ENCODE measurements at places on chromosomes 5 and 9. TPM values are rescaled to one million over a fixed set of nuclear protein-coding genes. Genes with fewer than 3 reads are reported as not detected.

DNA sequence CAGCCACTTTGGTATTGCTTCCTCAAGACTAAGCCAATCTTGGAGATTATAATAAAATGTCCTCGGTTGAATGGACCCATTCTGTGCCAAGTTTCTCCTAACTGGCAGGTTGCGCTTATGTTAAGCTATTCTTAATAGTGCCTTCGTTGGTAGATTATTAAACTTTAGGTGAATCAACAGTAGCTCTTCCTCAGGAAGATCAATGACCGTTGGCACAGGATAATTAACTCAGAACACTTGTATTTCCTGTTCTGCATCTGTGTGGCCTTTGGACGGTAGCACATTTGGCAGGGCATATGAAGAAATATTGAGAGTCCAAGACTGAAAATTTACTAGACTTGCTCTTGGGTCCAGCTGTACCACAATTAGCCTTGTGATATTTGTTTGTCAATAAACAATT, 402.9 kb downstream of the MLLT3 start:
- DNase-seq: peak; percentile 74

The BHMT2 gene
- 3.8 TPM for total RNA-seq

GRCh38 chr5:638501-639252, 26.5 kb downstream of the CEP72 start:
- DNase-seq: no peak

- DNase-seq: no peak
These were observed 213.6 kb downstream of the PAX5 start for GRCh38 chr9:36820392-36820861.

GRCh38 chr5:56302027-56302426, 68.9 kb upstream of the ANKRD55 start:
- no peak for DNase-seq

DNA sequence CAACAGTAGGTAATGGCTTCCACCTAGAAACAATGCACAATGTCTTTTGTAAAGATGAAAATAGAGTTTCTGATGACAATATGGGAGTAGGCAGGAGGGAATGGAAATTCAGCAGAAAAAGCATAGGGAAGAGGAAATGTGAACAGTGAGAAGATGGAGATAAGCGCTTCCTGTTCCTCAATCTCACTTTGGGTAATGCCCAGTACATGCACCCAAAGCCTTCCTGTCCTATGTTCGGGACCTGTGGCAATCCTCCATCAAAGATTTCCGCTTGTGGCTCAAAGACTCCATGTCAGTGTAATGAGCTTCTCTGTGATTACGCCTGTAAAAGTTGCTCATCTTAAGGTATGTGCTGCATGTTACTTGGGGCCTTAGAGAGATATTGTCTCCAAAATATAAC, 2.7 kb downstream of the UGT3A1 start:
- no peak for DNase-seq

DNA sequence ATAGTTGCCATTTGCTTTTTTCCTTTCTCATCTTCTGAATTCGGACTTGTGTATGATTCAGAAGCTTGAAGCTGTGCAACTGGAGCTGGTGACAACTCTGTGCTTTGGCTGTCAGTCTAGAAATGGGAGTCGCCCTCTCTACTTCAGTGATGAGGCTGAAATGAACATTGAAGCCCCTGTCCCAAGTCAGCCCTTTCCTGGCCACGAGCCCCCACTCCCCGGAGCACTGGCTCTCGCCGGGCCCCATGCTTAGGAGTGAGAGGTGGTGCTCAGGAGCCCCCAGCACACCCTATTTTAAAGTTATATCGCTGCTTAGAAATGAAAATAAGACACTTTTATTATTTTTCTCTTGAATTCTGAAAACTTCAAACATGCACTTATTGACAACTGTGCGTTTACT, 66.0 kb downstream of the PSMB7 start:
- DNase-seq: no peak

The PKD2L2 gene
- total RNA-seq: not detected

DNA sequence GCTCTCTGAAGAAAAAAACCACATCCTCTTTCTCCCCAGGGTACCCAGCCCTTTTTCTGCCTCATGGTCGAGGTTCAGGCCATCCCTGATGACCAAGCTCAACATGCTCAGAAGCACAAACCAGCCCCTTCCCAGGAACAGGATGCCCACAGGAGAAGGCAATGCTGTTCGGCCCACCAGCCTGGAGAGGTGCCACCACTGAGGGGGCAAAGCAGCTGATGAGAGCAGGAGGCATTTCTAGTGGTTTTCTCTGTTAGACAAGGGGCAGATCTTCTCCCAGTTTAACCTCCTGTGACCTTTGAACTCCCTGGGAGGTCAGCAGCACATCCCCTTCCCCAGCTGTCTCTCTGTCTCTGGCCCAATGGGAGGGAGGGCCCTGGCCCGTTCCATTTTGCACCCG, 73.0 kb downstream of the PAX5 start:
- no peak for DNase-seq

GRCh38 chr9:126677188-126678084, 63.7 kb downstream of the LMX1B start:
- no peak for DNase-seq

- DNase-seq: no peak
These were observed 153.0 kb upstream of the FTMT start for GRCh38 chr5:121698690-121699089.

All from epithelial cell of proximal tubule (primary cell).